ENCODE measurements at places on chromosomes 5 and 9.

GRCh38 chr5:57111993-57112392, 61.9 kb upstream of the GPBP1 start:
- DNase-seq: no peak

GRCh38 chr5:851076-851475, 290 bp upstream of the ZDHHC11 start:
- DNase-seq: no peak

DNA sequence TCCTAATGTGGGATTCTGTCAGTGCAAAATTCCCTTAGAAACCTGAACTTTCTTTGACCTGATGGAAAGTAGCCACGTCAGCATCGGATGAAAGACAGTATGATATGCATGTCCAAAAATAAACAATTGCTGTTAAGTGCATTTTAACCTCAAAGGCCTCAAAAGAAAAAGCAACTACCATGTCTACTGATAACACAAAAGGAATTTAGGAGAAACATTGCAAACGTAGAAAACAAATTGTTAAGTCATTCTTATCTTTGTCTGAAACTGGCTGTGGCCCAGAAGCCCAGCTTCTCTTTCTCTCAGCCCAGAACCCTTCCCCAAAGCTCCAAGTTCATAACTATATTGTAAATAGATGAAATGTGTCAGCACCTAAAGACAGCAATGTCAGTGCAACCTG, 11.1 kb upstream of the LHFPL2 start:
- no peak for DNase-seq

DNA sequence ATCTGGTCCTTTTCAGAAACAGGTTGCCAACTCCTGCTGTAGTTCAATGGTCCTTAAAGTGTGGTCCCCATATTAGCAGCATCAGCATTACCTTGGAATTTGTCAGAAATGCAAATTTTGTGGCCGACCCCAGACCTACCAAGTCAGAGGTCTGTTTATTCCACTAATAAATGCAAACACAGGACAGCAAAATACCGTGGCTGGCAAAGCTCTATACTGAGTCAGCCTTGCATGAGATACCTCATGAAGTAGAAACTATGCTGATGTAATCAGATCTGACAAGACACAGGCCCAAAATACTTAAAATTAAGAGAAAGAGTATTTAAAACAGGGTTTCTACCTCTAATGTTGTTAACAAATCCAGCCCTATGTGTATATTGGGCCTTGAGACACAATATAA, 3.0 kb downstream of the GOLM1 start:
- DNase-seq: no peak

GRCh38 chr9:135732569-135733257, 30.7 kb downstream of the KCNT1 start:
- DNase-seq: no peak

GRCh38 chr9:97990259-97990658, 7.1 kb downstream of the ANP32B start:
- no peak for DNase-seq

- no peak for DNase-seq
Measured at GRCh38 chr5:37717276-37717612, 122.6 kb downstream of the GDNF start.

GRCh38 chr5:157088342-157088990, 20.4 kb downstream of the HAVCR2 start:
- no peak for DNase-seq

- no peak for DNase-seq
Measured at GRCh38 chr9:112011051-112011620, 114.5 kb downstream of the UGCG start.

DNA sequence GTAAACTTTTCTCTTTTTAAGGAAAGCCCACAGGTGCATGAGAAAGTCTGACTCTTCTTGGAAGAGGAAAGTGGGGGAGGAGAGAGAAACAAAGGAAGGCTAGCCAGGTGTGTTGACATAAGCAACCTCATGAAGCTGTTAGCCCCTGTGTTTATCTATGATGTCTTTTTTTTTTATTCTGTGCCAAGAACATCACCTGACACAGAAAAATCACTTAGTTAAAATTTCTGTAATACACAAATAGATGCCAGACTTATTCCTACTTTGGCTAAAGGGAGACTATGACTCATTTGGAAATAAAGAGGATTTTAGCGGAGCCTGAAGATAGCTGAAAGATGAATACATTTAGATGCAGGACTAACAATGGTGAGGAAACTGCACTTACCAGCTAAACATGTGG, 58.3 kb downstream of the BAAT start:
- no peak for DNase-seq

- DNase-seq: no peak
Measured at GRCh38 chr9:89811356-89811755, 206.5 kb downstream of the GADD45G start.

DNA sequence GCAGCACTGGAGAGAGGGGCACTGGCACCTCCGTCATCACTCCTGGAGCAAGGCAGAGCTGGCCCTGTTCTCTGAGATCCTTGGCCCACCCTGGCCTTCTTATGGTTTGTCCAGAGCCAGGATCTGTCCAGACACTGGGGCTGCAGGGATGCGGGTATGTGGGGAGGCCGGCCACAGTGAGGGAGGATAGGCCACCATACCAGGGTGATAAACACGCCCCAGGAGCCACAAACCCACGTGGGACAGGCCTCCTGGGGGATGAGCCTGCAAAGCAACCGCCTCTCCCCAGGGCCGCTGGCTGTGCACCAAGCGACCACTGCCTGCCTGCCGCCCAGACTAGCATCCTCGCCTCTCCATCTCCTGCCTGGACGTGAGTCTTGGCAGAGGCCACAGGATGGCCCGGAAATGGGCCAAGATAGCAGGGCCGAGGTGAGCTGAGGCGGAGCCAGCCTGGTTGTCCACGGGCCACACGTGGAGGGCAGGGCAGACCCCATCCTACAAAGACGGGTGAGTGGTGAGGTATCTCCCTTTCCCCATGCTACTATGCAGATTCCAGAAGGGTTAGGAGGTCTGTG, 4.5 kb downstream of the OBP2A start:
- no peak for DNase-seq

GRCh38 chr9:98570663-98571440, 137.9 kb downstream of the GABBR2 start:
- DNase-seq: no peak

- DNase-seq: no peak
Measured at GRCh38 chr9:136832581-136832980, 9.7 kb upstream of the AJM1 start.

GRCh38 chr5:135615581-135616260, 36.9 kb upstream of the CXCL14 start:
- no peak for DNase-seq

GRCh38 chr9:37927132-37927531, 23.2 kb upstream of the SLC25A51 start:
- no peak for DNase-seq

GRCh38 chr5:109655841-109656240, 33.9 kb upstream of the MAN2A1 start:
- DNase-seq: no peak

DNA sequence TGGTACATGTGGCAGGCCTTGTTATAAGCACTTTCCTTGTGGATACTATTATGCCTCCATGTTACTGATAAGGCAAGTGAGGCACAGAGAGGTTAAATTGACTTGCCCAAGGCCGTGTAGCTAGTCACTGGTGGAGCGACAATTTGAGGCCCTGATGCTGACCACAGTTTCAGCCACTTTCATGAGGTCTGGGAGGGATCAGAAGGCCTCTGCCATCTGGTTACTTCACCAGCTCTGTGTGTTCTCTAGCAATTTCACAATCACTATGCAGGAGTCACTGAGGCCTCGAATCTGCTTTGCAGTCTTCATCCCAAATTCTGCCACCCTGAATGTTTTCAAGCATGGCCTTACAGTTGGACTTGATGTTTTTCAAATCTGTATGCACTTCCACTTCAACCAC, 9.1 kb downstream of the LRRC70 start:
- no peak for DNase-seq

DNA sequence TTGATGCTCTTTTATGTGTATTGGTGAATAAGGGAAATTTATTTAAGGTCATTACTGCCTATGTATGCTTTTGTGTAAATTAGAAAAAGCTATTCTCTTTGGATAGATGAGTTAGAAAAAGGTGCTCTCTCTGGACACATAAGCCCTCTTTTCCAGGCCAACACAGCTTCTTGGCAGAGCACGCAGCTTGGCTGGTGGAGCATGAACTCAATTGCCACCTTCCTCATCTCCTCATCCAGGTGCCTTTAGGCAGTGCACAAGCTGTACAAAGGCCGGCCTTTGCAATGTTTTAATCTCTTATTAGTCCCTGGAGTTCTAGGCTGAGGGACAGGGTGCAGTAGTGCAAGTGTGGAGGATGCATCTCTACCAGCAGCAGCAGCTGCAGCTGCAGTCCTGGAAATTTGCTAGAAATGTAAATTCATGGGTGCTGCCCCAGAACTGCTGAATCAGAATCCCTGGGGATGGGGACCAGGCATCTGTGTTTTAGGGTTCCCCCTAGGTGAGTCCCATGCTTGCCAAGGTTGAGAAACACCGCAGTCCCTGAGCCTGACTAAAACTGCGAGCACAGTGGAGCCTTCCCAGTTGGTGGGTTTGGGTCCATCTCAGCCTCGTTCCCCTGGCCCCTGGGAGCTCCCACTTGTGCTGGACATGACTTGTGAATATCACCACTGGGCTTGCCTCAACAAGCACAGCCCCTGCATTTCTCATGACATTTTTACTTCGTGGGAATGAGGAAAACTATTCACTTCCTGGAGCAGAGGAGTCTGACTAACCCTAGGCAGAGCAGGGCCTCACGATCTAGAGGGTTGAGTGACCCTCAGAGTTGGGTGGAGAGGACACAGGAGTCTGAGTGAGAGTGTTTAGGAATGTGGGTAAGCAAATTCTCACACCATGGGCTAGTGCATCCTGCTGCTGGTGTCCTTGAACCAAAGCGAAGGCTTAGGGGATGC, 272.3 kb downstream of the ZSWIM6 start:
- DNase-seq: no peak

- DNase-seq: no peak
Measured at GRCh38 chr9:2022560-2022959, 7.4 kb downstream of the SMARCA2 start.

- DNase-seq: no peak
Measured at GRCh38 chr5:113084402-113085083, 107.9 kb downstream of the DCP2 start.

GRCh38 chr5:38008198-38008597, 168.4 kb upstream of the GDNF start:
- DNase-seq: no peak

DNA sequence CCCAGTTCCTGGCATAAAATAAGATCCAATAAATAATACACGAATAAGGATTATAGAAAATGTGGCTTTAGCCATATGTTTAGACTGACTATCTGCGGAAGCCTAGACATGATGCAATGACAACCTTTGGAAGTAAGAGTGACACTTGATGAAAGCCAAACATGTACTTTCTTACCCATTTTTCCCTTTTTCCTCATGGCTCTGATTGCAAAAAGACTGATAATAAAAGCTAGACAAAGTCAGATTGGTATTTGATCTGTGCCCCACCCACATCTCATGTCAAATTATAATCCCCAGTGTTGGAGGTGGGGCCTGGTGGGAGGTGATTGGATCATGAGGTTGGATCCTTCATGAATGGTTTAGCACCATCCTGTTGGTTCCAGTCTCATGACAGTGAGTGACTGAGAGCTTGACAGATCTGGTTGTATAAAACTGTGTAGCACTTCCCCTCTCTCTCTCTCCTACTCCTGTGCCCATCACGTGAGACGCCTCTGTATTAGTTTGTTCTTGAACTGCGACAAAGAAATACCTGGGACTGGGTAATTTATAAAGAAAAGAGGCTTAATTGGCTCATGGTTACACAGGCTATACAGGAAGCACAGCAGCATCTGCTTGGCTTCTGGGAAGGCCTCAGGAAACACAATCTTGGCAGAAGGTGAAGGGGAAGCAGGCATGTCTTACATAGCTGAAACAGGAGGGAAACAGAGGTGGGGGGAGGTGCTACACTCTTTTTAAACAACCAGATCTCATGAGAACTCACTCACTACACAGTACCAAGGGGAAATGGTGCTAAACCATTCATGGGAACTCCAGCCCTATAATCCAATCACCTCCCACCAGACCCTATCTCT, 243.4 kb upstream of the PIK3R1 start:
- DNase-seq: no peak

DNA sequence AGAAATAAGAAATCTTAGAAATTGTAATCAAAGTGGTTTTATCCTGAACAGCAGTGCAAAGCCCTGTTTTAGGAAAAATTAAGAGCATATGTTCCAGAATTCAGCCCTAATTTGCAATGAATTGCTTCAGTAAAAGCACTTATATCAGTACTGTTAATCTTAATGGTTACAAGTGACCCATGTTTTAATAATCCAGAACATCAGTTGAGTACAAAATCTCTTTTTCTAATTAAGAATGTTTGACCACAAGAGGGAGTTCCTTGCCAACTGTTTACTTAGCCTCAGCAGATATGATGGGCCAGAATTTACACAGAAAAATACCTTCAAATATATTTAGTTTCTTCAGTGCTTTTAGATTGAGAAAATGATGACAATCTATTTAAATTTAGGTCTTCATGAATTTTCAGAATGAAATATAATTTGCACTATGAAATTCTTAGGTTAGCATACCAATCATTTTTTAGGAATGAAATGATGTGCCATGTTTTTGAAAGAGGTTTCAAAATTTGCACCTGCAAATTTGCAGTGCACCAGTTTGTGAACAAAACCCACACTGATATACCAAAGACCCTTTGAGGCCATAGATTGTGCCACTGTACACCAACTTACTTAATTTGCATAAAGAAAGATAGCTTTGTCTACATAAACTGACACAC, 926.3 kb upstream of the ARRDC3 start:
- peak; percentile 74 for DNase-seq

DNA sequence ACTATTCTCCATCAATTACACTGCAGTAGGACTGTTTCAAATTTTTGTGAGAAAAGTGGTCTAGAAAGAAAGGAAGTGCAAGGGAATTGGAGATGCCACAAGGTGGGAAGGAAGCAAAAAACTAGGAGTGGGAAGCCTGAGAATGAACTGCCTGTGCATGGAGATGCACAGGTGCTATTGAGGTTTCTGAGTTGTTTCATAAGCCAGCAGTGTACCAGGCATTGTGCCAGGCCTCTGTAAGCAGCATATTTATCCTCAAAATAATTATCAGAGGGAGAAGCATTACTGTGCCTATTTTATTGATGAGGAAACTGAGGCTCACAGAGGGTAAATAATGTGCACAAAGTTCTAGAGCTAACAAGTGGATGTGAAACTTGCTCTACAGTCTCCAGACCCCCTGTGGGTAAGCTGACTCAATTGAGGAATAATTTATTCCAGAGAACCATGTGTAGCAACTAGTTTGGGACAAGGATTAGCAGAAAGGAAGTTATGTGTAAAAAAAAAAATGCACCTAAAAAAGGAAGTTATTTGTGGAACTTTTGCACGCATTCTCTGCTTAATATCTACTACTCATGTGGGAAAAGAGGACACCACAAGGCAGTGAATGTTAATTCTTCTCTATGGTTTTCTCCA, 96.7 kb downstream of the SNCAIP start:
- no peak for DNase-seq

DNA sequence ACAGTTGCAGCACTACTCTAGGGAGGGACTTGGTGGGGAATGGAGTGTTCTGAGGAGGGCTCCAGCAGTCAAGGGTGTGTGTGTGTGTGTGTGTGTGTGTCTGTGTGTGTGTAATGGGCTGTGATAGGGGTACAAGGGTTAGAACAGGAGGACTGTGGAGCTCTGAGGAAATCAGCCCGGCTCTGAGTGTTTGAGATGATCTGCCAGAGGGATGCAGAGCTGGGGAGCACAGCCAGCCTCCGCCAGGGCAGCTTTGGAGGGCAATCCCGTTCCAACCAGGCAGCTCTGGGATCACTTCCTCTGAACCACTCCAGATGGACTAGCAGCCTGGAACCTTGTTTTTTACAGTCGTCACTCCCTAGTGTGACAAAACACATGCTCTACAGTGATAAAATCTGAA, 3.0 kb upstream of the SLC6A7 start:
- DNase-seq: no peak

All from SW 1271 (cell line).